ENCODE measurements at places on chromosomes 2 and 18.

GRCh38 chr2:110099038-110099425 lies 16.6 kb downstream of the MALL start:
- no peak for DNase-seq

- DNase-seq: no peak
Measured at GRCh38 chr2:181823405-181823804, 68.1 kb upstream of the ITPRID2 start.

DNA sequence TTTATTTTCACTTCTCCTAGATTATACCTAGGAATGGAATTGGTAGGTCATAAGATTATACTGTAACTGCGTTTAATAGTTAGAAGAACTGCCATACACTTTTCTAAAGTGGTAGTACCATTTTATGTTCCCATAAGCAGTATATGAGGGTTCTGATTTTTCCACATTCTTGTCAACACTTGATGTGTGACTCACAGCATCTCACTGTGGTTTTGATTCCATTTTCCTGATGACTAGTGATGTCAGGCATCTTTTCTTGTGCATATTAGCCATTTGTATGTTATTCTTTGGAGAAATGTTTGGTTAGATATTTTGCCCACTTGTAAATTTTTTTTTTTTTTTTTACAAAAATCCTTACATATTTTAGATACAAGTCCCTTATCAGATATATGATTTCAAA lies 2.3 kb downstream of the DCAF17 start:
- no peak for DNase-seq

DNA sequence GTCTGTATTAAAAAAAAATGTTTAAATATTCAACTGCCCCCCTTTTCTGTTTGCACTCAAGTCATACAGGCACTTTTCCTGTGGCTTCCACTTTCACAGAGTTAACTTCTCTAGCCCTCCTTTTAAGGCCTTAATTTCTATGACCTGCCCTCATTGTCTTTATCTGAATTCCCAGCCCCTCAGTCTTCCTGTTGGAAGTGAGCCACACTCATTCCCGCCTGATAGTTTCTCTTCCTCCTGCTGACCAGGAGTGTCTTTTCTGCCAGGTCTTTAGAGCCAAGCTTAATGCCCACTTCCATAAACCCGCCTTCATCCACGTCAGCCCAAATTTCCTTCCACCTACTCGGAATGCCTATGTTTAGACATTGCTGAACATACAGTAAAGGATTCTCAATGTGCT lies 10.5 kb downstream of the COPS8 start:
- DNase-seq: no peak

DNA sequence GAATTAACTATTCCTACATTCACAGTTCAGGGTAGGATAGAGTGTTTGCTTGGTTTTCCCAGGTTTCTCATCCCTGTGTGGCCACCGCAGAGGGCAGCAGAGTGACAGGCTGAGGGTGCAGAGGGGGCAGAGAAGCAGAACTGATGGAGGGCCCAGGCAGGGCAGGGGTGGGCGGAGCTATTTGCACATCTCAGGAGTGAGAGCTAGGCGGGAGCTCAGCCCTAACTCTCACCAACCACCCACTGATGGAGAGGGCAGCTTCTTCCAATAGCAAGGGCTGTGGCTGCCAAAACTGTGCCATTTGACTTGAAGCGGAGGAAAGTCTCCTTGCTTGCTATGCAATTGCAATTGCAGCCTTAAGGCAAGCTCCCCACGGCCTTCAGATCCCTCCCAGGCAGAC lies 12.0 kb upstream of the DARS1 start:
- peak; percentile 36 for DNase-seq

- DNase-seq: no peak
Measured at GRCh38 chr2:26081556-26081955, 47.7 kb downstream of the RAB10 start.

- no peak for DNase-seq
Measured at GRCh38 chr2:123513351-123513750, 511.7 kb upstream of the CNTNAP5 start.

GRCh38 chr2:142865924-142866323 lies 11.5 kb upstream of the KYNU start:
- no peak for DNase-seq

GRCh38 chr2:64453770-64454385 lies at the start of gene LGALSL:
Gene LGALSL, plus strand, starts transcription at chr2:64454162. Its CDS starts 384 bp downstream, at chr2:64454546.
- peak; percentile 62 for DNase-seq

GRCh38 chr2:96869822-96870625 lies at the start of gene SEMA4C:
Gene SEMA4C, minus strand, starts transcription at chr2:96870080. Its CDS starts 2,194 bp downstream, at chr2:96867886.
- DNase-seq: no peak

DNA sequence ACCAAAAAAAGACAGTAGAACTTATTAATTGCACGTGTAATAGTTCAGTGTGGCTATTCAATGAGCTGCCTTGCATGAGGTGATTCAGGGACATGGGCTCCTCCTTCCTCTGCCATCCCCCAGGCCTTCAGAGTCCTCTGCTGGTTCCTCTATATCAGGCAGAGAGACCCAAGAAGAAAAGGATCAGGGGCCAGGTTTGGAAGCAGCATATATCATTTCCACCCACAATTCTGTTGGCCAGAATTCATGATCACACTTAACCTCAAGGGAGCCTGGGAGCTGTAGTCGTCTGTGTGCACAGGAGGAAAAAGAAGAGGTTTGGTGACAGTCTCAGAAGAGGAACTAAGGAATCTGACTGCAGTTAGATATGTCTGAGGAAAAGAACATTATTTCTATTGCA lies 114.0 kb upstream of the GLS start:
- DNase-seq: no peak

DNA sequence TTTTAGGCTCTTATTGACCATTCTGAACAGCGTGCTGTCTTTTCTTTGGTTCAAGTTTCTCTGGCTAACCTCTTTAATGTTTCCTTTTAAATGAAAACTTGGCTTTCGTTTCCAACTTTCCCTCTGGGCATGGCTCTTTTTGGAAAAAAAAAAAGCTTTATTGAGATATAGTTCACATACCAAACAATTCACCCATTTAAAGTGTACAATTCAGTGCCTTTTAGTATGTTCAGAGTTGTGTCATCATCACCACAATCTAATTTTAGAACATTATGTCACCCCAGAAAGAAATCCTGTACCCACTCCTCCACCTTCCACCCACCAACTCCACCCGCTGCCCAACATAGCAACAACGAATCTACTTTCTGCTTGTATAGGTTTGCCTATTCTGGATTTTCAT lies 322.4 kb downstream of the ADCYAP1 start:
- no peak for DNase-seq

DNA sequence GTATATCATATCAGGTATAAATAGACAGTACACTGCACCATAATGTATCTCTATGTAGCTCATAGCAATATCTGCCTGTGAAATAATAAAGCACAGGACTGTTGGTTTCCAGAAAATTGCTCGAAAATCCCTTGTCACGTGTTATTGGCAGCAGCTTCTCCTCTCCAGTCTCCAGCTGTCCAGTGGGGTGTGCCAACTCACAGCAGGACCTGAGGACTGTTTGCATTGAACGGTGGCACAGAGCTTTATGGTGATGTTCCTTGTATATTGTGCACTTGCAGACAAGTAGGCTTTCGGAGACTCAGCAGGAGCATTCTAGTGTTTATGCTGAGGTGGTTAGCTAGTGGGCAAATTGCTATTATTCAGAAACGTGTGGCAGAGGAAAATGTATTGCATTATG lies 182.2 kb upstream of the ATP5MC3 start:
- no peak for DNase-seq

GRCh38 chr2:128784626-128785306 lies 466.1 kb upstream of the HS6ST1 start:
- DNase-seq: no peak

GRCh38 chr2:127552336-127552735 lies 16.9 kb downstream of the MYO7B start:
- DNase-seq: no peak

DNA sequence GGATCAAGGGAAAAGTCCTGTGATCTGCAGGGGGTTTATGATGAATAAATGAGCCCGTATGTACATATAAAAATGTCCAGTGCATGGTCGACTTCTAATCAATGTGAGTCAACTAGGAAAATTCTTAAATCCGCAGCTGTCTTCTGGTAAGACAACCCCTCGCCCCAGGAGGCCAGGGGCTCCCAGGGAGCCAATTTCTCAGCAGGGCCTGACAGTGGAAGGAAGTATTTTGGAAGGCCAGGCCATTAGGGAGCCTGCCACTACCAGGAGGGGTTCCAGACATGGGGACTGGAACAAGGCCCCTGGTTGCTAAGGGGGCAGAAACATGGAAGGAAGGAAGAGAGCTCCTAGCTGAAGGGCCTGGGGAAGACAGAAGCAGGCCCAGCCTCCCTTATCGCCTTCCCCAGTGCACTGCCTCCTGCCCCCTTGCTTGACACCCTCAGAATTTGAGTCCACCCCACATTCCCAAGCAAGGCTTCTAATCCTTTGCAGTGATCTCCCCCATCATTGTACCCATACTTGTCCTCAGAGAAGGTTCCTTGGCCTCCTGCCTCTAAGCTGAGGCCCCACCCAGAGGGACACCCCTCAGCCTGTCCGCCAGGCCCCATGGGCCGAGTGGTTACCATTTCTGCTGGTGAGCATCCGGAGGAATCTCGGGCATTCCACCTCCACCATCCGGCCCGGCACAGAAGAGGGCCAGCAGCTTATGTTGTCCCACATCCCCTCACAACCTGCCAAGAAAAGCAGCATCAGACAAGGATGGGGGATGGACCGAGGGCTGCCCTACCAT lies 45.9 kb downstream of the SCTR start:
- DNase-seq: no peak

GRCh38 chr2:226655871-226656270 lies 143.7 kb downstream of the IRS1 start:
- no peak for DNase-seq

DNA sequence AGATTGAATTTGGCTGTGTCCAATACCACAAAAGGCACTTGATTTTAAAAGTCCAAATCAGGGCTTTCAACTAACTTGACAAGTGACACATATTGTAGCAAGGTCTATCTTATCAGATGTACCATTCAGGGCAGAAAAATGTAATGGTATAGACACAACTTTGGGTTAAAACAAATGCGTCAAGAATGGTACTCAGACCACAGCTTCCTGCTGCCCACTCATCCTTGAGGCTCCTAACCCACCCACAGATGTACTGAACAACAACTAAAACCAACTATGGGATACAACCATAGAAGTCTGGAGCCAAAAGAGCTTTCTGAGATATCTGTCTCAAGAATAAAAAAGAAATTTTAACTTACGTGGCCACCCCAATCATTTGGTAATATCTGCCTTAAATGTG lies 105.2 kb downstream of the RBM43 start:
- DNase-seq: no peak

- DNase-seq: no peak
Measured at GRCh38 chr2:189022053-189022481, 47.9 kb downstream of the COL3A1 start.

DNA sequence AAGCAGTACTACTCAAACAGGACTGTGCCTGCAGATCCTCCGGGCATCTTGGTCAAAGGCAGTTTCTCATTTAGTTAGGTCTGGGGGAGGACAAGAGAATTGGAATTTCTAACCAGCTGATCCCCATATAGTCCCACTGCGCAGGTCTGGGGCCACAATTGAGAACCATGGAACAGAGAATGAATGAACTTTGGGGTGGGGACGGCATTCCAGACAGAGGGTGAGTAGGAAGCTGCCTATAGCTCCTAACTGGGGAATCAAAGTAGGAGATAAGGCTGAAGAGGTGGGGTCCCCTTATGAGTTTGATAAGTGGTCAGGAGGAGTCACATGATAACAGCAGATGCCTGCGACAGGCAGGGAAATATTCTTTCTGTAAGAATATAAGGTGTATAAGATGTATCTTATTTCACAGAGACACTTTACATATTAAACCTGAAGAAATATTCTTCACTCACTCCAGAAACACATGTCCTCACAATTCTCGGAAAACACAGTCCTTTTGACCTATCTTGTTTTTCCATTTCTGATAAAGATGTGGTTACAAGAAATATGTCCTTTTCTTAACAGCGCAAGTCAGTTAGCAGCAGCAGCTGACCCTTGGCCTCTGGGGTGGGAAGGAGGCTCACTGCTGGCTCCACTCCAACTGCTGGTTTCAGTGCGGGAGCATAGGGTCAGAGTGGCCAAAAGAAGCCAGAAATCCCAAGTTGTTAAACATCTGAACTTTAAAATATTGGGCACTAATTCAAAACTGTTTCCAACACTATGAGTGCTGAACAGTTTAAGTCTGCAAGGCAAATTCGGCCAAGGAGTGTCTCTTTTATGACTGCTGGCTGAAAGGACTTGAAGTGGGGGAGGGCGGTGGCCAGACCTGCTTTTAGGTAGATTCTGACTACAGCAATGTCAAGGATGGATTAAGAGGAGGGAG lies 12.6 kb upstream of the TMEM214 start:
- DNase-seq: no peak

- DNase-seq: no peak
Measured at GRCh38 chr2:43324259-43325106, 98.1 kb upstream of the ZFP36L2 start.

GRCh38 chr18:9828506-9829396 lies 57.0 kb upstream of the TXNDC2 start:
- no peak for DNase-seq

- DNase-seq: no peak
Measured at GRCh38 chr2:197107291-197108269, 181.1 kb upstream of the PGAP1 start.

GRCh38 chr2:102978091-102978490 lies 216.3 kb downstream of the TMEM182 start:
- DNase-seq: no peak

DNA sequence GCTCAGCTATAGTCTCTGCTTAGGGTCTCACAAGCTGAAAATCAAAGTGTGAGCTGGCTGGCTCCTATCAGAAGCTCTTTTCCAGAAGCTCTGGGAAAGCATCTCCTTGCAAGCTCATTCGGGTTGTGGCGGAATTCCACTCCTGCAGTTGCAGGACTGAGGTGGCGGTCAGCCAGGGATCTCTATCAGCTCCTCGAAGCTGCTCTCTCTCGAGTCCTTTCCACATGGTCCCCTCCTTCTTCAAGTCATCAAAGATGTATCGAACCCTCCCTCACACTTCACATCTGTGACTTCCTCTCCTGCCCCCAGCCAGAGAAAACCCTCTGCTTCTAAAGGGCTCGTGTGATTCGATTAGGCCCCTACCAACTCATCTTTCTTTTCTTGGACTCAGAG lies 141.7 kb downstream of the ZFP36L2 start:
- DNase-seq: no peak

GRCh38 chr18:703213-703967 lies 9.0 kb downstream of the ENOSF1 start:
- no peak for DNase-seq

- no peak for DNase-seq
Measured at GRCh38 chr2:6820903-6821584, 44.7 kb downstream of the CMPK2 start.

GRCh38 chr2:223477318-223477717 lies 124.8 kb downstream of the SCG2 start:
- DNase-seq: no peak

- no peak for DNase-seq
Measured at GRCh38 chr2:102098756-102099155, 43.8 kb upstream of the IL1R1 start.
